ENCODE measurements at places on chromosomes 16 and 17.
A peak's percentile ranks its signal among the peaks of the same experiment; 100 is the strongest.

DNA sequence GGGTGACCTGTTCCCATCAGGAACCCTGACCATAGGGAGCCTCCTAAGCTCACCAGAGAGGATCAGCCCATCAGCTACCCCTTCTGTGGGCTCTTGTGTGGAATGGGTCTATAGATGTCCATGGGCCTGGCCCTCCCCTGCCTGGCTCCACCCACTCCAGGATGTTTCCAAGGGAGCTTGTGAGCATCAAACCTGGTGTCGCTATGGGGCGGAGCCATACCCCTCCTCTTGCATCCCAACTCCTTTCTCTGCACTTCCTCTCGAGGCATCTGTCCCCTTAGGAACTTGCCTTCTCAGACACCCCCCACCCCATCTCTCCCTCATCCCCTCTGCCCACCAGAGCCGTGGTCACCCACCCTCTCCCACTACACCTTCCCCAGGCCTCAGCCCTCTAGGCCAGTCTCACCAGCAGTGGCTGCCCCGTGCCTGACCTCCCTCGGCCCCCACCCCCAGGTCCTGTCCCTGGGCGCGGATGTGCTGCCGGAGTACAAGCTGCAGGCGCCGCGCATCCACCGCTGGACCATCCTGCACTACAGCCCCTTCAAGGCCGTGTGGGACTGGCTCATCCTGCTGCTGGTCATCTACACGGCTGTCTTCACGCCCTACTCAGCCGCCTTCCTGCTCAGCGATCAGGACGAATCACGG is 10.4 kb downstream of the KCNH6 start:
- DNase-seq = no peak
- peaks cover 2% of the 10 kb centered on the region for H3K4me1 ChIP-seq
- H3K27ac ChIP-seq = peak overlapping the region; percentile 66
- H3K27me3 ChIP-seq = peaks cover 35% of the 10 kb centered on the region
- peaks cover 2% of the 10 kb centered on the region for H3K36me3 ChIP-seq

GRCh38 chr16:55992551-55992950 is 117.4 kb upstream of the CES5A start:
- no peaks in the 10 kb centered on the region for H3K4me1 ChIP-seq
- no peaks in the 10 kb centered on the region for H3K36me3 ChIP-seq
- H3K4me3 ChIP-seq = no peak overlapping the region
- H3K27me3 ChIP-seq = peaks cover 65% of the 10 kb centered on the region

DNA sequence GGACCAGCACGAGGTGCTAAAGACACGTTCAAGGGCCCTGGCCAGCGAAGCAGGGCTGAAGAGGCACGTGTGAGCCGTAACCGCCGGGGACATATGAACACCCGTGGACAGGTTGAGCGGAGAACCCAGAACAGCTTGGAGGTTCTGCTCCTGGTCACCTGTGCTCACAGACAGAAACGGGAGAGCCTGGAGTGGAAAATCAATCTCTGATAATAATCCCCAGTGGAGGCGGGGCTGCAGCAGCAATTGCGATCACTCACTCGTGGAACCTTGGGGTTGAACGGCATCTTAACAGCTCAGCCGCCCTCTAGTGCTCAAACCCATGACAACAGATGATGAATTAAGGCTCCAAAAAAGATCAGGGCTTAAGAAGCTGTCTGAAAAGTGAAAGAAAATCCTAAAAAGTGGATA is 25.6 kb downstream of the WIPI1 start:
- peak overlapping the region; percentile 18 for H3K27ac ChIP-seq
- H3K27me3 ChIP-seq = no peaks in the 10 kb centered on the region
- DNase-seq = peak; percentile 33
- H3K4me1 ChIP-seq = peaks cover 16% of the 10 kb centered on the region

DNA sequence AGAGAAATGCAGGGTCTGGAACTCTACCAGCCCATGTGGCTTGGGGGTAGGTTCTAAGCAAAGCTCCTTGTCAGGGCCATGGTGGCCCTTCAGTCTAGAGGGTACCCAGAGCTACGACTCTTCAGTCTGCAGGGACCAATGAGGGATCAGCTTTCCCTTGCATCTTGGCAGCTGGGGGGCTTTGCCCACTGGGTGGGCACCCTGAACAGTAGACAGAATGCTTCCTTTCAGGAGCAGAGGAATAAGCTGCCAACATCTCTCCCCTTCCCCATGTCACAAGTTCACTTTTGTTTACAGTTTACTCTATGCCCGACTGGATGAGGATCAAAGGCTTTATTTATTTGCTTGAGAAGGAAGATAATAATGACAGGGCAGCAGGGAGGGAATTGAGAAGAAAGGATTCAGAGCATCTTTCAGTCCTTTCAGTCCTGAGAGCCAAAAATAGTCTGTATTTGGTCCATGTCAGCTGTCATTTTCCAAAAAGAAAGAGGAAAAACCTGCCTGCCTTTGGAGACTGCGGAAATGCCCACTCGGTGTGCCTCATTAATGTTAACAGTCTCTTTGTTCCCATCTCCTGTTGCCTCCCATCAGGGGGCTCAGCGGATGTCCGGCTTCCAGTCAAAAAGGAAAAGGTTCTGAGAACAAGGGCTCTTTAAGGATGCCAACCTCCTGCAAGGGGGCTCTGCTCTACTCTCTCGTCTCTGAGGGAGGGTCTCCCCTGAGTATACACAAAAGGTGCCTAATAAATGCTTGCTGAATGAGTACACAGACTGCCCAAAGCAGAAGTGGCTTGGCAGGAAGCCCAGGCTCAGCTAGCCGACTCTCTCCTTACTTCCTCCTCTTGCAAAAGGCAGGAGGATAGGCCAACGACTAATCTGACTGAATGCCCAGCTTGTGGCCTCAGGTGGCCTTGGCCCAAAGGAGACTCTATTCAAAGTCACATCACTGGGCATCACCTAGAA is 17.1 kb downstream of the TRAF4 start:
- peaks cover 25% of the 10 kb centered on the region for H3K36me3 ChIP-seq
- no peak overlapping the region for H3K27ac ChIP-seq
- no peak for DNase-seq
- H3K27me3 ChIP-seq = no peaks in the 10 kb centered on the region
- no peak overlapping the region for H3K4me3 ChIP-seq
- H3K4me1 ChIP-seq = peaks cover 3% of the 10 kb centered on the region

DNA sequence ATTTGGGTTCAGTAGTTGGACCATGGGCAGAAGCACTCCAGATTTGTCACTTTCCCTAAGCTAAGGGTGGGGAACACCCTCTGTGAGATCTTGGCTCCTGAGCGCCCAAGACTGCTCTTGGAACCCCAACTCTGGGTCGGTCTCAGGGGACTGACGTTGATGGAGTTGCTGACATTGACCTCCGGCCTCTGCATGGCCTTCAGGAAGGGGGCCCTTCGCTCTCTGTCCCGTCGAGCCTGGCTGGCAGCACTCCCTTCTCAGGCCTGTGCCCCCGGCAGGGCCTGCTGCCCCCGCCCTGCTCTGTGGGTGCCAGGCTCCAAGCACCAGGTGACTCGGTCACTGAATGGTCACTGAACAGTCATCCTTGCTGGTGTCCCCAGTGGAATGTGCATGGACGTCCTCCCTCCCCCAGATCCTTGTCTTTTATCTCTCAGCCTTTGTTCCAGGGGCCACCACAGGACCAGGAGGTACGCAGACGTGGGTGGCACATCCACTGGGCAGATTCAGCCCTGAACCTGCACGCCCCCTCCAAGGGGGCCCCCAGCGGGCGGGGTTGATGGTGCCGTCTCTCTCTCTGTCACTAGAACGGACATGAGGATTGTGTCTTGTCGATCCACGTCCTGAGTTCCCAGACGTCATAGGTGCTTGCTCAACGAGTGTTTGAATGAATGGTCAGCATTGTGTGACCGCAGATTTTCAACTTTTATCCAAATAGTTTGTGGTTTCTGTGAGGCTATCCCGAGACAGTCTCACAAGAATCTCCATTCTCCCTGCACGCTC is 314.5 kb downstream of the SEC14L1 start:
- H3K27me3 ChIP-seq = no peaks in the 10 kb centered on the region
- no peak for DNase-seq
- H3K36me3 ChIP-seq = peaks cover 54% of the 10 kb centered on the region
- H3K4me1 ChIP-seq = peaks cover 73% of the 10 kb centered on the region
- peak overlapping the region; percentile 99 for H3K27ac ChIP-seq
- peak overlapping the region; percentile 99 for H3K4me3 ChIP-seq

- peaks cover 9% of the 10 kb centered on the region for H3K4me1 ChIP-seq
- H3K4me3 ChIP-seq = no peak overlapping the region
- DNase-seq = no peak
- no peak overlapping the region for H3K27ac ChIP-seq
- peaks cover 8% of the 10 kb centered on the region for H3K36me3 ChIP-seq
- no peaks in the 10 kb centered on the region for H3K27me3 ChIP-seq
Observed at GRCh38 chr16:69834807-69835466, 72.8 kb downstream of the WWP2 start.

DNA sequence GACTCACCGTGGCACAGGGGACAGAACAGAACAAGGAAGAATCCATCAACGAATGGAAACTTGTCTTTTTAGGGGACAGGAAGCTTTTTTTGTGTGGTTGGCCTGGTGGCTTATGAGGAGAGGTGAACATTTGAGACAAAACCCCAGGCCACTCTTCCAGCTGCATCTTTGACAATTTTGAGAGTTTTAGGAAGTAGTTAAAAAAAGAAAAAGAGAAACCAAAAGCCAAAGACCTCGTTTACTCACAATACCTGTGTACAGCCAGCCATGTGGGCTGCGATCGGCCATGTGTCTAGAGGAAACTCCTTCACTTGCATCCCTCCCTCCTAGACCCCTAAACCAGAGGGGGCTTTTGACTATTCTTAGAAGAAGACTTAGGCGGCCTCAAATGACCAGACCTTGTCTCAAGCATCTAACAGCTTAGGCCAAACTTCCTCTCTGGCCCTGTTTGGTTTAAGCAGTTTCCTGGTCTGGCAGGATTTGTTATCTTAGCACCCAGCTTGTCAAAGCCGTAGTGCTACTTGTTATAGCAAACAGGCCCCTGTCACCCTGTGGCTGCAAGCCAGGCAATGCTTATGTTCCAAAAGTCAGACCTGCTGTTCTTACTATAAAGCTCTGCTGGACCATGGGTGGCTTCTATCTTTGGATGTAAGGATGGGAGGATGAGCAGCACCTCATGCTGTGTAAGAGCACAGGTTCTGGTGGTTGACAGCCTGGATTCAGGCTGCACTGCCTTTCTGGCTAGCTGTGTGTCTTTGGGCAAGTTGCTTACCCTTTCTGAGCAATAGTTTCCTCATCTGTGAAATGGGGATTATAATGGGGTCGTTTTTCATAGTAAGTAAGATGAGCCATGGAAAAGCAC is 17.7 kb downstream of the KSR1 start:
- DNase-seq = peak; percentile 58
- H3K27ac ChIP-seq = peak overlapping the region; percentile 93
- no peaks in the 10 kb centered on the region for H3K36me3 ChIP-seq
- peak overlapping the region; percentile 39 for H3K4me3 ChIP-seq
- H3K27me3 ChIP-seq = no peaks in the 10 kb centered on the region

GRCh38 chr17:79960788-79961522 is 74.7 kb downstream of the TBC1D16 start:
- no peaks in the 10 kb centered on the region for H3K36me3 ChIP-seq
- H3K4me1 ChIP-seq = peaks cover 4% of the 10 kb centered on the region
- no peak for DNase-seq
- peaks cover 46% of the 10 kb centered on the region for H3K27me3 ChIP-seq
- no peak overlapping the region for H3K27ac ChIP-seq

DNA sequence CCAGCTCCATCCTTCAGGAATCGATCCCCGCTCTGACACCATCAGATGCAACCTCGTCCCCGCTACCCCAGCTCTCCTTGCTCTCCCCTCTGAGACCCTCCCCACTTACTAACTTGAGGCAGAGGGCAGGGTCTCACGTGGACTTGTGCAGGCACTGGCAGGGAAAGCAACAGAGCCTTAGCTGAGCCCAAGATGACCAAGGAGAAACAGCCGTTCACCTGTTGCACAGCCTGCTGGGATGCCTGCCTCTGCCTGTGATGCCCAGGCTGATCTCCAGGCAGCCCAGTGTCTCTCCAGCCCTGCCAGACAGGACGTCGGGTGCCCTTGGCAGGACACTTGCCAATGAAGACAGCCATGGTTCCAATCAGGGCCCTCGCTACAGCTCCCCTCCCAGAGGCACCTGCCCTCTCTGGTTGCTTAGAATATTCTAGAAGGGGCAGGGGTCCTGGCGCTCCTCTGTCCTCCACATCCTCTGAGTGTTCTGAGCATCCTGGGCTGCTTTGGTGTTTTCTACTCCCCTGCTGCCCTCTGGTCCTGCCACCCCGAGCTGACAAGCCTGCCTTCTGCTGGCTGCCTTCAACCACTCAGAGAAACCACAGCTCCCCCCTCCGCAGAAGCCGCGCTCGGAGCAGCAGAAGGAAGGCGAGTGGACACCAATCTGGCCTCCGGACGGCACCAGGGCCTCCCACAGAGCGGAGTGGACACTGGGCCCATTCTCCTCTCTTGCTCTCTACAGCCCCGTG is 6.7 kb downstream of the CEP295NL start:
- H3K36me3 ChIP-seq = peaks cover 2% of the 10 kb centered on the region
- no peak overlapping the region for H3K27ac ChIP-seq
- no peak for DNase-seq

GRCh38 chr17:50955667-50956120 is 89.5 kb upstream of the TOB1 start:
- H3K4me1 ChIP-seq = peaks cover 7% of the 10 kb centered on the region
- no peak for DNase-seq
- H3K27me3 ChIP-seq = no peaks in the 10 kb centered on the region

DNA sequence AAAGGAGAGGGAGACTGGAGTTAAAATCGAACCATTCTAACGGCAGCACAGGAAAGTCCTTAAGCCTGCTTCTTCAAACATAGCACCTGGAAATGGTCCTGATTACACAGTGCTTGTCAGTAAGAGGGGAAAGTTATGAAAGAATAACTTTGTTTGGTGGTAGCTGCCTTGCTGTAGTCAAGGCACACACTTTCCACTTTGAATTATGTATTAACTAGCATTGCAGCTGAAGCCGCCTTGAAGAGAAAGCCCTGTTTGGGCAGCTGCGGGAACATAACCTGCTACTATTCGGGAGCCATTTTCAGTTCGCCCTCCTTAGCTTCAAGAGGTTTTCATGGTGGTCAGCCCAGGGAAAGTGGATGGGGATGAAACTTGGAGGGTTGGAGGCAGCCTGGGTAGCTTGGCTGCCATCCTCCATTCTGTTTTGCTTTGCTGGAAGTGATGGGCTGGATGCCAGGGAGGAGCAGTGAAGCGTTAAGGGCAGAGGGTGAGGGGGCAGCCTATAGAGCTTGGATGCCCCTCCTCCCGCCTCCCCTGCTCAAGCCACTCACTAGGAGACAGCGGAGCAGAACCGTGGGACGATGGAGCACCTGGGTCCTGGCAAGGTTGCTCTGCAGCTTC is 5.3 kb upstream of the HAS3 start:
- H3K36me3 ChIP-seq = peaks cover 9% of the 10 kb centered on the region
- no peak overlapping the region for H3K27ac ChIP-seq
- no peak for DNase-seq
- no peak overlapping the region for H3K4me3 ChIP-seq

DNA sequence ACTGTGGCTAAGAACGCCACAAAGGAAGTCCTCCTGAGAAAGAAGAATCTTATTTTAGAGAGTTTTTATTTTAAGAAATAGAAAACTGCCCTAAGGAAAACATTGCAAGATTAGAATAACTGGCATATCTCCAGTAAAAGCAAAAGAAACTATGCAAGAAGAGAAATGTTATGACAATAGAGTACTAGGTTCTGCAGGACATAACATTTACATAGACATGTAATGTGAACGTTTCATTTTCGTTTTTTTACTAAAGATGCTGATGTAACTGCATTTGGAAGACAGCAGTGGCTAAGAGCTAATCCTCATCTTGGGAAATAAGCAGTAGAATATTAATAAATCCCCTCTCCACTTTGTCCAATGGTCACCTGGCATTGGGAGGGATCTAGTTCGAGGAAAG is 7.8 kb upstream of the ASGR2 start:
- H3K4me1 ChIP-seq = no peaks in the 10 kb centered on the region
- peaks cover 3% of the 10 kb centered on the region for H3K36me3 ChIP-seq
- no peak for DNase-seq
- H3K27ac ChIP-seq = no peak overlapping the region
